ENCODE measurements at places on chromosomes 7 and 10.

- DNase-seq = no peak
Measured at GRCh38 chr10:80540981-80541750, 3.5 kb downstream of the SH2D4B start.

DNA sequence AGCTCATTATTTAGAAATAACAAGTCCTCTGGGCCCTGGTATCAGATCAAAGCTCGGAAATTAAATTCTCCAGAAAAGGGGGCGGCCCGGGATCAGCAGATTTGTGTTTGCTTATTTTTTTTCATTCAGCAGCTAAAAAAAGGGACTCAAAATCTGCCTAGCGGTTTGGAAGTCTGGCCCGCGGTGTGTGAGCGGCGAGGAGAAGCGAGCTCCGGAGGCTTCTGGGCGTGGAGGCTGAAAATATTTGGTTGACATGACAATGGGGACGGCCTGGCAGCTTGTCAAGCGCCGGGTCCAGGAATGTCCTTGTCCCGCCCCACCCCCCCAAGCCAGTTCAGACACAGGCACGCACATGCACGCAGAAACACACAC is 43.4 kb downstream of the FOXL3 start:
- DNase-seq = no peak

DNA sequence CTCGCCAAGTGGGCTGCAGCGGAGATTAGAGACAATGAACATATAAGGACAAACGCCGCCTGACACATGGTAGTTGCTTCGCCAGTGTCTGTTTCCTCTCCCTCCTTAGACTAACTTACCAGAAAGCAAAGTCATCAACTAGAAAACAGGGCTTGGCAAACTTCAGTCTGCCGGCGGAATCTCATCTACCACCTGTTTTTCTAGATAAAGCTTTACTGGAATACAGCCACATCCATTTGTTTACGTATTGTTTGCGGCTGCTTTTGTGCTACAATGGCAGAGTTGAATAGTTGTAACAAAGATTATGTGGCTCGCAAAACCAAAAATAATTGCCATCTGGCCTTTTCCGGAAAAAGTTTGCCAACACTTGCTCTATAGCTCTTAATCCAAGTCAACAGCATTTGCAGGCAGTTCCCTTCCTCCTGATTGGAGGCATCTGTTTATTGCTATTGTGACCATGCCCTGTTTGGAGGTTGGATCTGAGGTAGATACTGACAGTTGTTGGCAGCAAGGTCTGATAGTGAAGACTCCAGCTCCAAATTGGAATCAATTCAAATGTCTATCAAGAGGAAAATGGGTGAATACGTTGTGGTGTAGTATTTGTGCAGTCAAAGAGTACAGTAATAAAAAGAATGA is 260.6 kb downstream of the POU6F2 start:
- DNase-seq = no peak

- DNase-seq = no peak
Measured at GRCh38 chr10:112531421-112531820, 84.4 kb downstream of the VTI1A start.

DNA sequence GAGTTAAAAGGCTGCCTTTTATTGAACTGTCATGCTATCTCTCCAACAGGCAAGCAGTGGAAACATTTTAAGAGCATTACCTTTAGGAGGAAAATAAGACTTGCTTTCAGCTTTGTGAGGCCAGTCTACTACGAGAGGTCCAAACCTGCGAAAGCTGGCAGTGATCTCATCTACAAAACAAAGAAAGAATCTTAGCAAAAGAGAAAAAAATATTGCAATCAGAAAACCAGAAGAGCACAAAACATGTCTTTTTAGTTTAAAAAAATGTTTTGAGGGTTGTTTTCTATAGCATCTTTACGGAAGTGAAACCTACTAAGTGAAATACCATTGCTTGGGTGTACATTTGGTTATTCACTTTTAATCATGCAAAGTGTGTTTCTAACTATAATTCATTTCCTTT is 147.9 kb downstream of the CPEB3 start:
- no peak for DNase-seq

Measured in stimulated activated CD4-positive, alpha-beta T cell treated with anti-CD3 and anti-CD28 coated beads, TNF-alpha, amount 100 ng/mL, for 48 hours (primary cell).